Activated naive CD4-positive, alpha-beta T cell treated with anti-CD3 and anti-CD28 coated beads, Interleukin-2, amount 50 U/mL, for 16 hours (primary cell): ENCODE measurements at places on chromosomes 3 and 15.

- DNase-seq: no peak
Observed at GRCh38 chr3:38039899-38040261, 872 bp downstream of the DLEC1 start.

DNA sequence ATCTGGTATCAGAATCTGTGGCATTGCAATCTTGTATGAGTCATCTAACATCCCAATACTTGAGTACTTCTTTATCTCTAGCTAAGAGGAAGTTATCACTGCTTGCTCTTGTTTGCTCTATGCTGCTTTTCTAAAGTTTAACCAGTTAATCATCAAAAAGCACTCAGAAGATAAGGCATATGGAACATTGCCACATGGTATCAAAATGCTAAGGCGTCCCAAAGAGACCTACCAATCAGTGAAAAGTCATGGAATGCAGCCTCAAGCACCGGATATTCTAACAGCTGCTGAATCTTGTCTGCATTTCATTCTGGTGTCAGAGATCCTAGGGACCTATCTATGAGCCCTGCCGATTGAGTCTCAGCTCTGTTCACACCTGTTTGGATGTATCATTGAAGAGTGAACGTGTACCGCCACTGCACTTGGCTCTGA is 192.8 kb downstream of the ARPP21 start:
- DNase-seq: no peak

DNA sequence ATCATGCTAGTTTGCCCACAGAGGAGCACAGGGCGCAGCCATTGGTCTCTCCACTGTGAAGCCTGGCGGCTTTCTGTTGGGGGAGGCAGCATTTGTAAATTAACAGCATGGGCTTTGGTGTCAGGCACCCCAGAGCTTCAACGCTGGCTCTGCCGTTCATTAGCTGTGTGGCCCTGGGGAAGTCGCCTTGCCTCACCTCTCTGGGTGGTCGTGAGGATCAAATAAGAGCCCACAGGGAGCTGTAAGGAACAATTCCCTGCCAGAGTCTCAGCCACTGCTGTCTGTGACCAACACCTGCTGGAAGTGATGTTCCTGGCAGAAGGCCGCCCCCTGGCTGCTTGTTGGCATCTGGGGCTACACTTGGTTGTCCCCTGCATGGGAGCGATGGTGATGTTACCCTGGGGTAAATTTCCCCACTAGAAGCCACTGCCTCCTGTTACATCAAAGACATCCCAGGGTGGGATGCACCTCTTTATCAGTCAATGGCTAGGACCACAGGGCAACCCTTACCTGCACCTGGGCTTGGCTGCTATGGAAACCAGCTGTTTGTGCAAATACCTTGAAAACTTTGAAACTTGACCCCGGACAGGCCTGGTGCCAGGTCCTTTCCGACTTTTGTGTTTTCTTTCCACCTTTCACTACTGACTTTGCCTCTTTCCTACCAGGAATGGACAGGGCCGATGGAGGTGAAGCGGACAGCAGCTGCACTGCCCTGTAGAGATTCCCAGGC is 36.9 kb downstream of the DNASE1L3 start:
- DNase-seq: peak; percentile 35

DNA sequence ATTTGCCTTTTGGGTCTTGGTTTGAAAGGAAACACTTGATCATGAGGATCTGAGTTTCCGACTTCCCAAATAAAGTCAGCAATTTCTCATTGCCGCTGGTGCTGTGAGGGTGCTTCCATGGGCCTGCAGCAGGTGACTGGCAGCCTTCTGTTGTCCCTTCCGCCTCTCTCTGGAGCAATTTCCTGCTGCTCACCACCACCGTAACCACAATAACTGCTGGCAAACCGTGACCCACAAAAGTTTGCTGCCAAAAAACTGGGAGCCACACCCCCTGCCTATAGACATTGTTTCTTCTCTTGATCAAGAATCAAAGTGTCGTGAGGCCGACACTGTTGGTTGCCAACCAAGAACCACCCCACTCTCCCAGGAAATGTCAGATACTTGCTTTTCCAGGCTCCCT is 164.0 kb downstream of the NR2F2 start:
- no peak for DNase-seq

DNA sequence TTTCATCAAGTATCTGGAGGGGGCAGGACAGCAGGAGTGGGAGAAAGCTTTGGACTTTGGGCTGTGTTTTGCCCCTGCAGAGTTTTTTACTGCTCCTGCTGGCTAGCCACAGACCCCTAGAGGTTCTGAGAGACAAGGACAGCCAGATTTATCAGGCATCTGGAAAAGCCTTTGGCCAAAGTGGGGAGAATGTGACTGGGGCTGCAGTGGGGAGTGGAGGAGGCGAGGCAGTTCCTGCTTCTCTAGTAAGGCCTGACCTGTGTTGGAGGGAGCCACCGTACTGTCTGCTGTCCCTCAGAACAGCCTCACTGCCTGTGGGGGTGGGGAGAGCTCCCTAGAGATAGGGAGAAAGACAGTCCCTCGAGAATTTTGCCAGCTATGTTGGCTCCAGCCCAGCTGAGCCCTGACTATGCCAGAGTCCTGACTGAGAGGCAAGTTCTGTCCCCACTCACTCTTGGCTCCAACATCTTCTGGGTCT is 2.2 kb downstream of the ALPK3 start:
- no peak for DNase-seq

GRCh38 chr3:57971975-57972374 is 36.2 kb upstream of the FLNB start:
- no peak for DNase-seq

DNA sequence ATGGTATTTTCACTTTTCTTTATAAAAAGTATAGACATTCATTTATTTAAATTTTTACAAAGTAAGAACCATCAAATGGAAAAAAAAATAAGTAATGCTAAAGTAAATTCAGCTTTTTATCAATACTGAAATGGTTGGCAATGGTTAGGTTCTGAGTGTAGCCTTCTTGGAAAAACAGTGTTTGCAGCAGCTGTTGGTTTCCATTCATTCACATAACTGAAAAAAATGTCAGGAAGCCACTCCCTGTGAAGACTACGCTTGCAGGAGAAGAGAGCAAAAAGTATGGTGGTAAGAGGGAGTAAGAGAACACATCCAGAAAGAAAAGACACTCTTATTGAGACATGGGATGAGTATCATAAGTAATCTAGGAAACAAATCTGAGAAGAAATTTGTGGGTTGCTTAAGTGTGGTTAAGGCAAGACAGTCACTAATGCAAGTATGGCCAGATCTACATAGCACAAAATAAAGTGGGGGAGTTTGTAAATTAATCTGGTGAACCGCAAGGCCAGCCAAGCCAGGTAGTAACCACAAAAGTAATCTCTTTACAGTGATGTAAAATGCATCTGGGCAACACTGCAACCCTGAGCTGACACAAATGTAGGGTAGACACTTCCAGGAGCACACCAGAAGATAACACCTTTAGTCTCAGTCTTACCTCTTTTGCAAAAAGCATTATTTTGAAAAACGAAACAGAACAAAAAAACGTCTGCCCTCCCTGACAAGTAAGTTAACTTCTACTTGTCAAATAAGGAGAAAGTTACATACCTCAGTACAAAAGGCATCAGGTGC is 133.7 kb downstream of the IGSF11 start:
- DNase-seq: no peak

DNA sequence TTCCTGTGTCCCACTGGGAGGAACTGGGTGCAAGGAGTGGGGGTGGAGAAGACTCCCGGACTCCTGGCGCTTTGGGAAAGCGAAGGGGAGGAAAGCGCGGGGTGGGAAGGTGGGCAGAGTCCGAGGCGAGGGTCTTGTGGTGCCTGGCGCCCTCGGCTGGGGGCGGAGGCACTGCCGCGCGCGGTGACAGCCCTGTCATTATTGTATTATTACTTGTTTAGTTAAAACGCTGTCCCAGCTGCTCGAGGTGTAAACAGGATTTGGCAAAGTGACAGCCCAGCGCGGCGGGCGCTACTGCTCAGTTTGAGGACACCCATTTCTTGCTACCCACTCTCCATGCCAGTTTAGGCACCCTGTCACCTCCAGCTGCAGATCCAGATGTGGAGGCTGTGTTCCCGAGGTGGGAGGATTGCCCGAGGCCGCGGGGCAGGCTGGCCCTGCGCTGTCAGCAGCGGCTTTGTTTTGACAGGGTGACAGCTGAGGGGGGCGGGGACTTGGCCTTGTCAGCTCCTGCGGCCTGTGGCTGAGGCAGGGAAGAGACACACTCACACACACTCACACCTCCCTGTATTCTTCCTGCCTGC is 1.0 kb downstream of the KAT2B start:
- peak; percentile 73 for DNase-seq

- DNase-seq: no peak
Observed at GRCh38 chr15:51121118-51121517, 26.4 kb upstream of the TNFAIP8L3 start.

DNA sequence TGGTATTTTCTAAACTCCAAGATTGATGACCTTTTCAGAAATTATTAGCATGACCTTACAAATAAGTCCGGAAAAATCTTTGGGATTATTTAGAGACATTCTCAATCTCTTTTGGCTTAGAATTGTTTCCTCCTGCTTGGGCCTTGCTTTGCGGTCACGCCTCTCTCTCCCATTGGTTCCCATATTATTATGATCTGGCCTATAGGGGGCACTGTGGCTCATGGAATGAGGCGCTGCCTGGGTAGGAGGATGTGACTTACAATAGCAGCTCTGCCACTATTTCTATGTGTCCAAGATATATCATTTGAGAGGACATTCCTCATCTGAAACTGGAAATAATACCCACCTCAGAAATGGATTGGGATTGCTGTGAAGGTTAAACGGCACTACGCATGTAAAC is 464.9 kb downstream of the MFSD1 start:
- no peak for DNase-seq

DNA sequence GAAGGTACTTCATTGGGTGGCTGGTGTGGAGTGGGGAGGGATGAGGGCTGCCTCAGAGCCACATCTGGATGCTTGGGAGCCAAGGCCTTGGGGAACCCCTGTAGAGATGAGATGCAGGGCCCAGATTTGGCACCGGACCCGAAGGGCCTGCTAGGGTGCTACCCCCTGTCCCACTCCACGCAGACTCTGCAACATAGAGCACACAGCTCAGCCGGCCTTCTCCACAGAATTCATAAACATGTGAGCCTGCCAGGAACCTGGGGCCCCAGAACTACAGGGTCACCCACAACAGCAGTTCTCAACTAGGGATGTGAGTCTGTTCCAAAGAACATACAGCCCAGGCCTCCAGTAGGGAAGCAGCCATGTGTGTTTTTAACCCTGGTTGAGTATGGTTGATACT is 62.8 kb downstream of the LRIG1 start:
- DNase-seq: no peak

- DNase-seq: no peak
Observed at GRCh38 chr3:31055757-31056156, 161.3 kb upstream of the GADL1 start.

DNA sequence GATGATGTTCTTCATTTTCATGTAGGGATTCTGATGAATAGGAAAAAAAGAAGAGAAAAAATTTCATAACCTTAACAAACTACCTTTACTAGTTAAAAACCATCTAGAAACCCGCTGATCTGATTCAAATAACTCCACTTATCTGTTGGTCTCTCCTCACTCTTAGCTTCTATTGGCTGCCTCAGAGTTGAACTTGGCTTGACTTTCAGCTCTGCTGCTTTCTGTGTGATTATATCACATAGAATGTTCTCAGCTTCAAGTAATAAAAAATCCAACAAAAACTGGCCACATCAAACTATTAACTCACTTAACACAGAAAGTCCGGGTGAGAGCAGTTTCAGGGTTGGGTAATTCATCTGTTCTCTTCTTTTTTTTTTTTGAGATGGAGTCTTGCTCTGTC is 126.8 kb upstream of the RASGRP1 start:
- no peak for DNase-seq

DNA sequence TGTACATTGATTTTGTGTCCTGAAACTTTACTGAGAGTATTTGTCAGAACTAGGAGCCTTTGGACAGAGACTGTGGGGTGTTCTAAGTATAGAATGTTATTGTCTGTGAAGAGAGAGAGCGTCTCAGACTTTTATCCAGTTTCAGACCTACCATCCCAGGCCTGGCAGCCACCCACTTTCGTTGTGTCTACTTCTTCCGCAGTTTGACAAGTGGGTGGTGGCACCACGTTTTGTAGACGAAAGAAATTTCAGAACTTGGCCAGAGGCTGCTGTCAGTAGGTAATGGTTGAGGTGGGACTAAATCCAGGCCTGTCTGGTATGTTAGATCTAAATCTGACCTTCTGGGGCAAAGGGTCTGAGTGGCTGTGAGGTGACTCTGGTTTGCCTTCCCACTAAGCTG is 13.4 kb upstream of the TRAK1 start:
- DNase-seq: no peak

DNA sequence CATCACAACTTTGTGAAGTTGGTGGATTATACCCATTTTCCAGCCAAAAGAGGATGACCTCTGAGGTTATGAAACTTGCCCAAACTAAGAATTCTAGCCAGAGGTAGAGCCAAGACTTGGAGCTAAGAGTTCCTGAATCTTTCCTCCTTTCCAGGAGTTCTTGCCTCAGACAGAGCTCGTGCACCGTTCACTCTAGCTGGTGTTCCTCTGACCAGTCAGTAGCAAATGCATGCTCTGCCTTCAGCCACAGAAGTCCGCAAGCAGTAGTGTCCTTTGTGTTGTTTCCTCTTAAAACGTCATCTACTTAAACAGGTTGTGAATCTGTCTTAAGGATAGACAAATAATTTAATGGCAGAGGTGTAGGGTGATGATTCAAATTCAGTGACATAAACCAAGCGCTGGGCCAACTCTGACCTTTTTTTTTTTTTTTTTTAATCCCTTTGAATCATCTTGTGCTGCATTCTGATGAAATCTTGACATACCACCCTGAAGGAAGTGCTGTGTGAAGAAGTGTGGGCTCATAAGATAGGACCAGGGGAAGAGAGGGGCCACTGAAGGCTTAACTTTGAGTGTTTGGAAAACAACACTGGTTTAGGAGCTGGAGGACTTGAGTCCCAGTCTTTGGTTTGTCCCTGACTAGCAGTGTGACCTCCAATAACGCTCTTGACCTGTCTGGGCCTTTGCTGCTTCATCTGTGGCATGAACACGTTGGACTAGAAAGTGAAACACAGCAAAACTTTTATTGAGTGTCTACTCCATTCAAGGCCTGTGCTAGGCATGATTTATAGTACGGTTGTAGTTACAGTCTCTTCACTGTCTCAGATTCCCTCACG is 53.4 kb downstream of the ITPR1 start:
- no peak for DNase-seq

DNA sequence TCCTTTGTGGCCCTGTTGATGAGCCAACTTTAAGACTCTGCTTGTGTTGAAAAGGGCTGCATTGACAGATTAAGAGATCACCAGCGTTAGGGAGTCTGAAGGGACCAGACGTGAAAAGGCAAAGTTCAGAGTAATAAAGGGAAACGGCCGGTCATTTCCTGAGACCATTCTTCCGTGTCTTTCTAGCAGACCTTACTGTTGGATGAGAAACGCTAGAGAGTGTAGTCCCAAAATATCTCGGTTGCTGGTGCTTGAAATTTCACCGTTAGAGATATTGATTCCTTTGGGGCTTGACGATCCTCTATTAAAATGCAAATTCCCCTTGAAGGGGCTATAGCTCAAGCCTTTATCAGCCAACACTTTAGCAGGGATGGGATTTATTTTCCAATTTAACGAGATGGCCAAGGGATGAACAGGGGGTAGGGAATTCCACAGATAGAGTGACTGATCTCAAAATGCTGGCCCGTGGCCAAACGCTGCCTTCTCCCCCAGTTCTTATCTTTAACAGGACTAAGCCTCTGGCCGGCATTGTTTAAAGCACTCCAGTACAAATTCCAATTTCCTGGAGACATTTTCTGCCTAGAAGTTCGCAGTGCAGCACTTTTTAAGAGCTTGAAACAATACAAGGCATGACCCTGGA is 250.4 kb downstream of the TJP1 start:
- DNase-seq: no peak

GRCh38 chr15:77013776-77014131 is 18.8 kb downstream of the PSTPIP1 start:
- peak; percentile 85 for DNase-seq
